ENCODE measurements at places on chromosomes 7 and 10.

DNA sequence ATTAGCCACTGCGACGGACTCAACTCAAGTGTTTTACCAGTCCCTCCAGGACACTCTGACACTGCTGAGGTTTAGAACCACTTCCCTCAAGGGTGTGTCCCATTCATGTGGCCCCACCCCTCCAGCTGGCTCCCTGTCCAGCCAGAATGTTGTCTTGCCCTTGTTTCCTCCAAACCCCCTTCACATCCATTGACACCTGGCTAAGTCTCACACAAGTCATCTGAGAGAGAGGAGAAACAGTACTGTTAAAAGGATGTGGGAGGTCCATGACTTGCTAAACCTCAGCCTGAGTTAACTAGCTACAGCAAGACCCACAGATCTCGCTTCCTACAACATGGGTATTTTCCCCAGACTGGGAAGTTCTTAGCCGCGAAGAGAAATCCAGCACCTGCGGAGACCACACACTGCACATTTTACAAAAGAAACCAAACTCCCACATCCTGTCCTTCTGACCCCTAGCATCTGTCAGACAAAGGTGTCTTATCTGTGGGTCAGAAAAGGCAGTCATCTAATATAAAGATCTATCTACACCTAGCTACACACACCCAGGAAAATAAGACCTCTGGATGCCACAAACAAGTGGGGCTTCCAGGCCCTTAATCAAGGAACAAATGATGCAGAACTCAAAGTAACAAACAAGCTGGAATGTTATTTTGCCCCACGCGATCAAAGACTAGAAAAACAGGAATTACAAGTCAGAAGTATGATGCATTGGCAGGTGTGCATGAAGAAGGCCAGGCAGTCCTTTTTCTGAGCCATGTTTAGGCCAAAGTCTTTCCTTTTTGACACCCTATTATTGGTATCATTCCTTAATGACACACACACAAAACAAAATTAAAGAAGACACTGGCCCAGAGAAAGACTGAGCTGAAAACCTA lies 13.9 kb downstream of the OSBPL3 start:
- no peak for DNase-seq

DNA sequence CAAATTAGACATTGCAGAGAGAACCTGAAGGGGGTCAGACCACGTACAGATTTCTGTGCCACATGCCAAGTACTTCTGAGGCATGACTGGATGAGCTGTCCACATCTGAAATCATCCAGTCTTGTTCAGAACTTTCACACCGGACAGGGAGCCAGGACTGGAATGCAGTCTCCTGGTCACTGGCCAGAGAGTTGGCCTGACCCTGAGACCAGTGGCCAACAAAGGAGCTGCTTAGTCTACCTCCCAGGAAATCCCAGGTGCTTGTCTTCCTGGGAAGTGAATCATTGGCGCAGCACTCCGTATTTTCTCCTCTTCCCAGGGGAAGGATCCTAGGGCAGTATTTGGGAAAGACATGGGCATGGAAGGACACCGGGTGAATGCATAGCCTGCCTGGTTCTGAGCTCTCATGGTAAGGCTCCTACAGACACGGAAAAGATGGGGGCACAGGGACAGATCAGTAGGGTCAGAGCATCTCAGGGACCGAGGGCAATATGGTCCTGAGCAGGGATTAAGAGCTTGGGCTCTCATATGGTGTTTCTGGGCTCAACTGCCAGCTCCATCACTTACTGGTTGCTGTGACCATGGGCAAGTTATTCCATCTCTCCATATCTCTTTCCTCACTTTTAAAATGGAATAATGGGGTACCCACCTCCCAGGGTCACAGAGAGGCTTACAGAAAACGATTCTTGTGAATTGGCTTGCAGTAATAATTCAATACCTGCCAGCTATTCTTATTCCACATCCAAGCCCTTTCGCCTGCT lies 1.3 kb upstream of the SCD start:
- DNase-seq: peak; percentile 37

DNA sequence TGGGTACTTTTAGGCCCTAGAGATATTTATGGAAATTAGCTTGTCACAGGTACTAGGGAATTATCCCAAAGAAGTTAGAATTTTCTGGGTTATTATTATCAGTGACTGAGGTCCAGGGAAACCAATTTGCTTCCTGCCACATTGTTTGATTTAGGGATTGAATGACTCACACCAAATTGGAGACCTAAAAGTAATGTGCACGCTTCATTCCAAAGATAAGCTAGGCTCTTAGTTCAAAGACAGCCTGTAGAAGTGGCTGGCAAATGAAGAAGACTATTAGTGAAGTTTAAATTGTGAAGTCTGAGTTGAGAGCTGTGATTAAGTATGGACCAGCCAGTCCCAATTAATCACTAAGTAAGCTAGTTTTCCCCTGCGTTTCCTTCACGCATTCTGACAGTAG lies 188.1 kb upstream of the MYO3A start:
- no peak for DNase-seq

DNA sequence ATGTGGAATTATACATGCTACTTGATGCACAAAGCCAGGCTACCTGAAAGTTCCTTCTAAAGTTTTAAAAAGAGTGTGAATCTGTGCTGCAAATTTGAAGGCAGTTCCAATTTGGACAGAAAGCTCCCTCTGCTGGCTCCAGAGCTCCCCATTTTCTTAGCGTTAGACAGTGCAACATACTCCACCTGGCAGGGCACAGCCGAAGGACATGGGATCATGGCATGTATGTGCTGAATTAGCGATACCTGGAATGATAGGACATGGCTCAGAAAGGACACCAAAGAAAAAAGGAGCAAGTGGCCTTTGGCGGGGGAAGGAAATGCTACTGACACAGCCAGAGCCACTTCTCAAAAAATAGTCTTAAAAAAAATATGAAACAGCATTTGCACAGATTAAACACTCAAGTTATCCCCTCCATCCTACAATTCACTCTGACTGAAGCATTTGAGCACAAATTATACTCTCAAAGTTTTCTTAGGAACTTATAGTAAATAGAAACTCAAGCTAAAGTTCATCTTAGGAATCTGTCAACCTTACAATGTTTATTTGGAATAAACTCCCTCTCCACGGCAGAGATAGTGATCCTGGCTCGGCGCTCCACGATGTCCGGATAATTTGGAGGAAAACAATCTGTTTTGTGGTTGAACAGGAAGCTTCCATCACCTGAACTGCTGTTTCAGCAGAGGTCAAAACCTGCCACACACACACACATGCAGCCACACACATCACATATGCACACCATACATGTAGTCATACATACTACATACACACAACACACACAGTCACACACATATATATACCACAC lies 80.0 kb downstream of the C7orf25 start:
- DNase-seq: peak; percentile 23

DNA sequence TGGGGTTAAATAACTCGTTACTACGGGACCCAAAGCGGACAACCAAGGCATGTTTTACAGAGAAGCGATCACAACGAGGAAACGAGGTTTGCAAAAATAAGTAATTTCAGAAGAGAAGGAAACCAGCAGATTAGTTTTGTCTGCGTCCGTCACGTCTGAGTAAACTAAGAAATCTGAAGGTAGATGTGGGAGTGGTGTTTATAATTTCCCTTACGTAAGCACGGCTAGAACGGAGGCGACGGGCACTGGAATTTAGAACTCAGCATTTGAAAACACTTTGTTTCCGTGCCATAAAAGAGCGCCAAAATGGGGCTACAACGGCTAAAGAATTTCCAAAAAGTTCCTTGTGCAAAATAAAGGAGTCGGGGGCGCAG lies 718 bp upstream of the UMAD1 start:
- no peak for DNase-seq

DNA sequence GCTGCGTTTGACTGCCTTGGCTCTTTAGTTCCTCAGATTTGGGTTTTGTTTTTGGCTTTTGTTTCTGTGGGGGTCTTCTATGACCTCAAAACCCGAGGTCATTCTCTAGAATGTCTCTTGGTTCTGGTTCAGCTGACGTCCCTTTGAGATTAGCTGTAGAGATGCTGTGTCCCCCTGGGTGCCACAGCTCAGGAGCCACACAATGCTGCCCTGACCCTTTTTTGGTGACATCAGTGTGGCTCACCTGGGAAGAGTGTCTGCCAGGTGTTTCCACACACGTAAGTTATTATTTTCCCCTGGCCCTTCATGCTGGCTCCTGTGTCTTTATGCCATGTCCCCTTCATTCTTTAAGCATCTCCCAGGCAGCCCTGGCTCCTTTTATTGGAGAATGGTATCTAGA lies 89.8 kb upstream of the DDC start:
- DNase-seq: no peak

GRCh38 chr7:78852951-78853350 lies 600.5 kb downstream of the MAGI2 start:
- no peak for DNase-seq

DNA sequence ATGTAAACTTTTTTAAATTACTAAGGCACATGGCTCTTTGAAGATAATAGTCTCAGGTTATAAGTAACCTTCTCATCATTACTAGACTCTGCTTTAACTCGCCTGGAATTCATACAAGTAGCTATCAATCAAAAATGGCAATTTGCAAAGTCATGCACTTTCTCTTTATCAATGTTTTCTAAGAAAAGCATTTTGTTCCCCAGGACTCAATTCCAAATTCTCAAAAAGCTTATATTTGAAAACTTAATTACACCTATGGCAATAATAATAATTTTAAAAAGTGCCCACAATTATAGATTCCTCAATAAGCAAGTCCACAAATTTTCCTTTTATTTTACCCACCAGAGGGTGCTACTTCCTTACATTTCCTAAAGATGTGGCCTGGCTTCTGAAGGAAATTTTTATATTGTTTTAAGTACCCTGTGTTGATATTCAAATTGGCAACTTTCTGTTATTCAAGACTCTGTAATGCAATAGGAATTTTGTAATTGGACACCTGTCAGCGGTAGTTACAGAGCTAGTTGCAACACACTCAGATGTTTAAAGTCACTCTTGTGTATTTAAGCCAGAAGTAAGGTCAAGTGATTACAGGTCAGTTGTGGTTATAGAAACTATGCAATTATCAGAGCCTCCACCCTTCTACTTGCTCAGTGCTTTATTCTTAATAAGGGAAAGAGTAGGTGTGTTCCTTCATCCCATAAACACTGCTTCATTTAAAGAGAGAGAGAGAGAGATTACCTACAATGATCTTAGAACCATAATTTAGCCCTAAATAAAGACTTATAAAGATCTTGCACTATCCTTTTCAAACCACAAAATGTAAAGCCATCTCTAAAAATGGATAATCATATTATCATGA lies 47.1 kb upstream of the HYAL4 start:
- peak; percentile 56 for DNase-seq

GRCh38 chr10:15585303-15585715 lies 134.4 kb downstream of the ITGA8 start:
- peak; percentile 45 for DNase-seq

- no peak for DNase-seq
These were observed 10.5 kb downstream of the CAV2 start for GRCh38 chr7:116509982-116510579.

DNA sequence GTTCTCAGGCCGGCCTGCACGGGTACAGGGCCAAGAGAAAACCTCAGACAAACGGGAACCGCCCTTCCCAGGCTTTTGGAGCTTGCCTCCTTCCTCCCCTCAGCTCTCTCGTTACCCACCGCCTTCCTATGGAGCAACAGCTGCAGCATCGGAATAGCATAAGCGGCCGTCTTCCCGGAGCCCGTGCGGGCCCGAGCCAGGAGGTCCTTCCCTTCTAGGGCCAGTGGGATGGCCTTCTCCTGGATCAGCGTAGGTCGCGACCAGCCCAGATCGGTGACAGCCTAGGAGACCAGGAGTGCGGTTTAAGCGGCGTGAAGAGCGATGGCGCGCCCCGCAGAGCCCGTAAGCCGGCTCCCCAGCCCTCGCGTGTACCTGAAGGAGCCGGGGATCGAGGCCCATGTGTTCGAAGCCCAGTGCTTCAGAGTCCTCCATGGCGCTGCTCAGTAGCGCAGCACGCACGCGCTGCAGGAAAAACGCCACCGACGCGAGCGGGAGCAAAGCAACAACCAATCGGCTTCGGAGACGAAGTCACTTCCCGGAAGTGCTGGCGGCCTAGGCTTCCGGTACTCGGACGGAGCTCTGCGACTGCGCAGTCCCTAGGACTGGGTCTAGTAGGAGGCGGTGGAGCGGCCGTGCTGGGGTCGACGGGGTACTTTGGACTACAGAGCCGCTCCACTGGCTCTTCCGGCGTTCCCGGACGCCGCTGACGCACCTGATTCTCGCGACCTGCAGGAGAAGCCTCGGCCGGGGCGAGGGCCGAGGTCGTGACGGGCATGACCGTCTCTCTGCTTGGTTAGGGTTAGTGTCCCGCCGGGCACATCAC lies at the start of gene DDX56:
Gene DDX56 (minus strand): TSS at position 445 of the 823 bp plus-strand sequence. CDS start 13 bp downstream, at position 432.
- peak; percentile 94 for DNase-seq

DNA sequence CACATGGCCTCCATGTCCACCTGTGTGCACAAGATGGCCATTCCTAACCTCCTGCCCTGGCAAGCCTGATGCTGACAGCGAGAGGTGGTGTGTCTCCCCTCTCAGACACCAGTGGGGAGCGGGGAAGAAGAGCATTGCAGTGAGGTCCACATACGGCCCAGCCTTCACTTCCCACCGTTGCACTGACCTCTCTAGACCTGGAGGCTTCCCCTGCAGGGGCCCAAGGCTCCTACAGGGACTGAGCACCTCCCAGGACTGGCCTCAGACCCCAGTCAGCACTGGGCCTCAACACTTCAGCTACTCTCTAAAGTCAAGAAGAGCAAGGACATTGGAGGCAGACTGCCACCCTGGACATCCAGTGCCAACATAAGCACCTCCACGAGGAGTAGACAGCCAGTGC lies 15.9 kb downstream of the STK32C start:
- DNase-seq: no peak

- no peak for DNase-seq
These were observed 183.2 kb downstream of the RTKN2 start for GRCh38 chr10:62085404-62085803.

DNA sequence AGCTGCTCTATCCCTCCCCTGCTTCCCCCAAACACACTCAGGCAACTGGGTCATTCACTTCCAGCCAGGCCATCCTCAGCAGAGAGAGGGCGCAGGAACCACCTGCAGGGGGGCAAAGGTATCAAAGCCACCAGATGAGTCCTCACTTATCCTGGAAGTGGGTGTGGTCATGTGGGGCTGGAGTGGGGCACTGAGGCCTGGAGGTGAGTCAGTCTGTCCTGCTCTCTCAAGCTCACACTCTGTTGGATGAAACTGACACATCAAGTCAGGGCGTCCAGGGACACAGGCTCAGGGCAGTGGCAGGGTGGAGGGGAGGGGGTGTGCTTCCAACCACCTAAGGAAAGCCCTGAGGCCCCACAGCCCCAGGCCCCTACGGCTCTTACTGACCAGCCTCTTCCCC lies 8.0 kb upstream of the ELFN1 start:
- DNase-seq: no peak

- DNase-seq: no peak
These were observed 128.6 kb downstream of the OAT start for GRCh38 chr10:124289851-124290795.

DNA sequence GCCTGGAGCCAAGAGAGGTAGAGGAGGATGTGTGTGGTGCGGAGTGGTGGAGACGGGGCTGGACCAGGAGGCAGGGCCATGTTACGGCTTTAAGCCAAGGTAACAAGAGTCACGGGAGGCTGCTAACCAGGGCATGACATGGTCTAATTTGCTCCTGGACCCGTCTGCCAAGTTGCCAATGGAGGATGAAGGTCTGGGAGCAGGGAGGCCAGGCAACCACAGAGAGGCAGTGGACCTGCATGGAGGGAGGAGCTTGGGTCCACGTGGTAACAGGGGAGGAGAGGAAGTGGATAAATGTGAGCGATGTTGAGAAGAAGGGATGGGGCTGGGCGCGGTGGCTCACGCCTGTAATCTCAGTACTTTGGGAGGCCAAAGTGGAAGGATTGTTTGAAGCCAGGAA lies 31.0 kb downstream of the SRRM3 start:
- no peak for DNase-seq

Data from SK-N-DZ (cell line).